ENCODE measurements at places on chromosomes 1 and 21.
A peak's percentile ranks its signal among the peaks of the same experiment; 100 is the strongest.

DNA sequence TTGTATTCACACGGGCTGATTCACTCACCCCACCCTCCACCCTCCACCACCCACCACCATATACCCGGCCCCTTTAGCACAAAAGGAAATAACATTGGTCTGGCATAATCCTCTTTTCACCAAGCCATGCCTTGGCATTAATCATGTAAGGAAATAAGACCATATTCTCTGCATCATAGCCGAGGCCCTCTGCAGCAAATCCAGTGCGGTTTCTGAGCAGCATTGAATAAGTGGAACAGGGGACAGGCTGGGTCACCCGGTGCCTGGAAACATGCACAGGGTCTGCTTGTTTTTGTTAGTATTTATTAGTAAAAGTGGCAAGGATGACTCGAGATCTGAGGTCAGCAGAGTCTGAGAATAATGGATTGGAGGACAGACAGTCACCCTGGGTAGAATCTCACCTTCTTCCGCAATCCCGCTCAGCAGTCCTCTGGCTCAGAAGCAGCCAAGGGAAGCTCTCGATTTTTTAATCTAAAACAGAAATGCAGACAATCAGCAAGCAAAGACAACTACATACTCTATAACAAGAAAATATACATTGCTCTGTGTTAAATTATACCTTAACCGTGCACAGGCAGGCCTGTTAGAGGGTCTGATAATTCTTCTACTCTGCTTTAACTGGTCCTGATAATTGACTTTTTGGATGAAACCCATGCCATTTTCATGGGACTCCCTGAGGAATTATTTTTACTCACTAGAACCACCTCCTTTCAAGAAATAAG, 52.4 kb upstream of the CDC42BPA start:
- no peak for DNase-seq

- no peak for DNase-seq
Measured at GRCh38 chr1:231770506-231771175, 144.1 kb downstream of the DISC1 start.

DNA sequence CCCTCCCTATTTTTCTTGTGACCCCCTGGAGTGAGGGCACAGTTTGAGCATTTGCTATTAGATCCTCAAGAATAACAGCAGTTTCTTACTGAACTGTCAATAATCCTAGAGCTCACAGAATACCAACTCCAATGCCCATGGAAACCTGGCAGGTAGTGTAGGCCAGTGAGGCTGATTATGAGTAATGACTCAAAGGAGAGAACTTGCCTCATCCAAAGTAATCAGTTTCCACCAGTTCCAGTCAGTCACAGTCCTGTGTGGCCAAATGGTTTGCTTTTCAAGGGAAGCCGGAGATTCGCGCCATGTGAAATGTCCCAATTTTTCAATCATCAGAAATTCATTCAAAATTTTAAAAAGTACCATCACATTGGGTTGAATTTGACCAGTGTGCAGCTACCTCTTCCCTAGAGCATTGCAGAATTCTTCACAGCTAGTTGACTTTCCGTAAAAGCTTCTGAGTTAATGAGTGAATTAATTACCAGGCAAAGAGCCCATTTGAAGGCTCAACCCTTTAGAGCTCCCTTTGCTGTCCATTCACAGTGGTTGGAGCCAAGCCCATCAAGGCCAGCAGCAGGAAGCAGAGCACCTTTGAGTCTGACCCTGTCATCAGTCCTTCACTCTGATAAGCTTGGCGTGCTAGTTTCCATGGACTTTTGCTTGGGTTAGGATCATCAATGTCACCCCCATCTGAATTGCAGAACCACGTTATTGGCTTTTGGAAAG, 170.3 kb downstream of the KAZN start:
- DNase-seq: peak; percentile 20

DNA sequence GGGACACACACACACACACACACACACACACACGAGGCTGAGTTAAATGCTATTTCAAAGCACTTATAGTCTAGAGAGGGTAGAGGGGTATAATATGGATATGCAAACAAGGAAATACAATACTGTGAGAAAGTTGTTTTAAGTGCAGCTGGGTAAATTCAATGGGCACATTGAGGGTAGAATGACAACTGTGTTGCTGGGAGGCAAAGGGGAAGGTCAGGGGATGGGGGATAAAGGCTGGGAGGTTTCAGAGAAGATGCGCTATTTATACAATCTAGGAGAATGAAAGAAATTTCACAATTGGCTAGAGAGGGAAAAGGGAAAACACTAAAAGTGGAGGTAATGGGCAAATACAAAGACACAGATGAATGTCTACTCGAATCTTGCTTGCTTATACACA, 19.4 kb downstream of the EXTL2 start:
- no peak for DNase-seq

- DNase-seq: no peak
Measured at GRCh38 chr1:105641407-105641806, 1415.1 kb upstream of the PRMT6 start.

DNA sequence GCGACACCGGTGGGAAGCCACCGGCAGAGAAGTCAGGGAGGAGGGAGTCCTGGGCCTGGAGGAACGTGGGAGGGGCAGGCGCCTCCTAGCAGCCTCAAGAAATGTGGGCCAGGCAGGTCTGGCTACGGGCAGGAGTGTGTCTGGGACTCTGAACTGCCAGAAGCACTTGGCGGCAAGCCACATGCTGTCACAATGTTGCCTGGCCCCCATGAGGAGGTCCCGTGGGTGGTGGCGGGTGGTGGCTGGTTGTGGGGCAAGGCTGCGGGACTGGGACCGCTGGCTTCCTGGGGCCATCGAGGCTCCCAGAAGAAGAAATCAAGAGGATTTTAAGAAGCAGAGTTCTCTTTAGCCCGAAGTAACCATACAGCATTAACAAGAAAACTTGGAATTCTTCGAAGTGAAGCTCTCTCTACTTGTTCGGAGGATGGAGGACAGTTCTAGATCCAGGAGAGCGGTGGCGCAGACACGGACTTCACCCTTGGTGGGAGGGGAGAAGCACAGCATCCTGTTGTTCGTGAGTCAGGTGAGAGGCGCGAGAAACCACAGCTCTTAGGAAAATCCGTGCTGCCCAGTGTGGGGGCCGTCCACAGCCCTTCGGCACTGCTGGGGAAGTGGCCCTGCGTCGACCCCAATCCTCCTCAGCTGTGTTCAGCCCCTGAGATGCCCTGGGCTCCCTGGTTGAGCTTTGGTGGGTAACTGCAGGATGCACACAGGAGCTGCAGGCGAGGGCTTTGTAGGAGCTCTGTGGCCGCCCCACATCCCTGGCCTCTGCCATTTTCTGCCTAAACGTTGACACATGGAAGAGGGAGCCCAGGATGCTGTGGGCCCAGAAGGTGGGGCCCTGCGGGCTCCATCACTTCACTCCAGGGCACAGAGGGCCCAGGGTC, 12.4 kb downstream of the SKI start:
- DNase-seq: peak; percentile 80

GRCh38 chr1:205071801-205072200, 12.5 kb downstream of the TMEM81 start:
- no peak for DNase-seq

- DNase-seq: peak; percentile 94
Measured at GRCh38 chr1:3453891-3454810, at the start of gene ARHGEF16. Gene ARHGEF16, plus strand, starts transcription at chr1:3454665. Its CDS starts 8,420 bp downstream, at chr1:3463085.

DNA sequence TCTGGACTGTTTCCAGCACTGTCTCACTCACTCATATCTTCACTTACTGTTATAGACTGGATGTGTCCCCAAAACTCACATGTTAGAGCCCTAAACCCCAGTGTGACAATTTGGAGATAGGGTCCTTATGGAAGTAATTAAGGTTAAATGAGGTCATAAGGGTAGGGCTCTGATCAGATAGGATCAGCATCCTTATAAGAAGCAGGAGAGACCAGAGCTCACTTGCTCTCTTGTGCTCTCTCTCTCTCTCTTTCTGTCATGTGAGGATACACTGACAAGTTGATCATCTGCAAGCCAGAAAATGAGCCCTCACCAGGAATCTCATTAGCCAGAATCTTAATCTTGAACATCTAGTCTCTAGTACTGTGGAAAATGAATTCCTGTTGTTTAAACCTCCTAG, 23.4 kb downstream of the TNR start:
- DNase-seq: no peak

DNA sequence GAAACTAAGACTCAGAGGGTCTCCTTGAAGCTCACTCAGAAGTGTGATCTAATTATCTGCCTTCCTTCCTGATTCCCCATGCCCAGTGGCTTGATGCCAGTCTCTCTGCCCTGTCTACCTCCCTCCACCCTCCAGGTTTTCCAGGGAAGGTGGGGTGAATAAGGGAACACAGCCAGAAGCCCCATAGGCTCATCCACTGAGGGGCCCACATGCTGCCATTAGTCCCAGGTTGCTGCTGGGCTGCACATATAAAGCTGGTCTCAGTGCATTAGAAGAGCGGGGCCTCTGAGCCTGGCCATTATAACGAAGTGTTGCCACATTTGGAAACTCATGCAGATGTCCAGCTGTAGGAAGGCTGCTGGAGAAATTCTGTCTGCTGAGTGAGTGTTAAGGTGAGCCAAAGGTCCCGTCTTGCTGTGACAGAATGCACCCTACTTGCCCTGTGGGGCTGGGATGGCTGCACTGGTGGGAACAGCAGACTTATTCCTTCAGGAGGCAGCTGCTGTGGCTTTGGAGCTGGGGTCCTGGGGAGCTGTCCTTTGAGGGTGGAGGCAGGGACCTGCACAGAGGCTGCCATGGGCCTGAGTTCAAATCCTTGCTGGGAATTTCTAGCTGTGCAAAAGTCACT, 2.9 kb downstream of the ADORA1 start:
- DNase-seq: no peak

DNA sequence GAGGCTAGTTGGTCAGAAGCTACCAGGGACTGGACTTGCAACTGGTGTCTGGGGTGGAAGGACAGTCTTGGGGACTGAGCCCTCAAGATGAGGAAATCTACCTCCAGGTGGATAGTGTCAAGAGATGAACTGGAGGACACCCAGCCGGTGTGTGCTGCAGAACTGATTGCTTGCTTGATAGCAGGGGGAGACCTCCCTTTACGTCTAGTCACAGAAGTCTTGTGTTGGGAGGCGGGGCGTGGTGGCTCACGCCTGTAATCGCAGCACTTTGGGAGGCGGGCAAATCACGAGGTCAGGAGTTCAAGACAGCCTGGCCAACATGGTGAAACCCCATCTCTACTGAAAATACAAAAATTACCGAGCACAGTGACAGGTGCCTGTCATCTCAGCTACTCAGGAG, 4.9 kb downstream of the RCC2 start:
- no peak for DNase-seq

GRCh38 chr1:155339515-155340097, 18.9 kb downstream of the RUSC1 start:
- DNase-seq: no peak

DNA sequence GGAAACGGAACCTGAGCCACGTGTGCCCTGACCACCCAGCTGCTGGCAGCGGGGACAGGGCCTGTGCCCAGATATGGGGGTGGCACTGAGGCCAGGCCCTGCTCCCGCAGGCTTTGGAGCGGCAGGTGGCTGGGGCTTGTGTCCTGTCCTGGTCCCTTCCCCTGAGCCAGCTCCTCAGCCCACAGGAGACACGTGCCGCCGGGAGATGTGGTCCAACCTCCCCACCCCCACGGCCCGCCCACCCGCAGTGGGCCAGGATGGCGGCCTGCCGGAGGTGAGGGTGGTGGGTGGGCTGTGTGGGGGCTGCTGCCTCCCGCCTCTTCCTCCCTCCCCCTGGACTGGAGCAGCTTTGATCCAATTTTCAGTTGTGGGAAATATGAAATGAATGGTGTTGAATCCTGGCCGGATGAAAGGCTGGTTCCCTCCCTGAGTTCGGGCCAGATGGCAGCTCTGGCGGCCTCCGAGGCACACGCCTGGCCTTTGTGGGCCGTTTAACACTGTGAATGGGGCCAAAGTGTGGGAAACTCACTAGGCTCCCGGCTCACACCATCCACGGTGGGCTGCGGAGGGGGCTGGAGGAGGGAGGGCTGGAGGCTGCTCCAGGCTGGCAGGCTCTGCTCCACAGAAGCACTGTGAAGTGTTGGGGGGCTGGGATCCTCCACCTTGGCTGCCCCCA, 2.6 kb upstream of the HES5 start:
- no peak for DNase-seq

DNA sequence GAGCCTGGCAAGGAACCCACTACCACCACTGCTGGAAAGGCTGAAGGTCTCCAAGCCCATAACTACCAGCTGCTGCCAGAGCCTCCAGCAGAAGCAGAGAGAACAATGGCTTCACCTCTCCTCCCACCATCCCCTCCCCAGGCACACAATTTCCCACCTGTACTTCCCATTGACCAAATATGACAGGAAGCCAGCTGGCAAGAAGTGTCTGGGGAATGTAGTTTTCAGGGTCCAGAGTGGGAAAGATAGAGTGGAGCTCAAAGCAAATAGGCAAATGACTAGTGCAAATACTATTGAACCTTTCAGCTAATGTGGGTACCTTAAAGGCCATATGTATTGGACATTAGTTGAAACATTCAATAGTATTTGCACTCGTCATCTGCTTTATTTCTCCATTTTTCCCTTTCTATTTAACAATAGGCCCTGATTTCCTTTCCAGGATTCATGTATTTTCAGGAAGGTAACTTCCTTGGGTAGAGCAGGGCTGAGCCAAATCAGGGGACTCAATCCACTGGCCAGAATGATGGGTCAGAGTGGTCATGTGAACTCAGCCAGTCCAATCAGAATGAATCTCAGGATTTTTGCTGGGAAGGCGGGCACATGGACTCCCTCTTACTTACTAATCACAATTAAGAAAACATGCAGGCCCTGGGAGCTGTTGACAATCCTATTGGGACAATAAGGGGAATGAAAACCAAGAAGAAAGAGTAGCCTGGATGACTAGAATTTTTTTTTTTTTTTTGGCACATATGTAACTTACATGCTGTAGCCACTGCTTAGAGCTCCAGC, 12.1 kb upstream of the NFYC start:
- no peak for DNase-seq

DNA sequence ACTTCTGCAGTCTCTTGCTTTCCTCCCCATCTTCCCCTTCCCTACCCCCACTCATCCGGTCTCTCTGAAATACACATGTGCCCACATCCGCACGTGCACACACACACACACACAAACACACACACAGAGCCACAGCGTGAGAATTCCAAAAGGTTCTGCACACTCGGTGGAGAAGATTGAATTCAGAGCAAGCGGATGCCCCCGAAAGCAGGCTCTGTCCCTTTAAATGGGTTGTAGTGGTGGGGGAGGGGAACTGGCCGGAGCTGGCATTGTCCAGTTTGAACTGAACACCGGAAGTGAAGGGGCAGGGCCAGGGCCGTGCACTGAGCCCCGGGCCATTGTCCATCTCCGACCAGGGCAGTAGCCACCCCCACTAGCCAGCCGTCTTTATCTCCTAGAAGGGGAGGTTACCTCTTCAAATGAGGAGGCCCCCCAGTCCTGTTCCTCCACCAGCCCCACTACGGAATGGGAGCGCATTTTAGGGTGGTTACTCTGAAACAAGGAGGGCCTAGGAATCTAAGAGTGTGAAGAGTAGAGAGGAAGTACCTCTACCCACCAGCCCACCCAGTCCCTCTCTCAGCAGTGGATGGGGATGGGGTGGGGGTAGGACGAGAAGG, 1.3 kb upstream of the LIN28A start:
- no peak for DNase-seq
